ENCODE measurements at places on chromosomes 6 and 20.
A peak's percentile ranks its signal among the peaks of the same experiment; 100 is the strongest.

- no peak for DNase-seq
Measured at GRCh38 chr6:125001684-125002405, 39.6 kb downstream of the RNF217 start.

DNA sequence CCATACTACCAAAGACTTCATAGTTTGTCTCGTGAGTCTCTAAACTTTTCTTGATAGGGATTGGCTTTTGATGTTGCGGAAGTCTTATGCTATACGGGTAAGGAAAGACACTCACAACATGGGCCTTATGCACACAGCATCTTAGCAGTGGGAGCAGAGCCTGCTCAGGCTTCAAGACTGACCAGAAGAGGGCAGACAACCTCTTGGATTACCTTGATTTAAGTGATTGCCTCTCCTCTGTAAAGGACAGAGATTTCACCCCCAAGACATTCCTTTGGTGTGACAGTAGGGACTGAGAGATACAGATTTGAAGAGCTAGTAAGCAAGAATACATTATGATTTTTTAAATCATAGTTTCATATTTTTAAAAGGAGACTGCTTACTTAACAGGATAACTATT is 71.0 kb upstream of the SAMD3 start:
- no peak for DNase-seq

- DNase-seq: no peak
Measured at GRCh38 chr6:148169706-148170105, 172.9 kb upstream of the SASH1 start.

GRCh38 chr6:33208091-33208967 is at the start of gene RING1:
Gene RING1 (plus strand): TSS chr6:33208500. CDS start chr6:33208823, 323 bp downstream.
- peak; percentile 84 for DNase-seq

DNA sequence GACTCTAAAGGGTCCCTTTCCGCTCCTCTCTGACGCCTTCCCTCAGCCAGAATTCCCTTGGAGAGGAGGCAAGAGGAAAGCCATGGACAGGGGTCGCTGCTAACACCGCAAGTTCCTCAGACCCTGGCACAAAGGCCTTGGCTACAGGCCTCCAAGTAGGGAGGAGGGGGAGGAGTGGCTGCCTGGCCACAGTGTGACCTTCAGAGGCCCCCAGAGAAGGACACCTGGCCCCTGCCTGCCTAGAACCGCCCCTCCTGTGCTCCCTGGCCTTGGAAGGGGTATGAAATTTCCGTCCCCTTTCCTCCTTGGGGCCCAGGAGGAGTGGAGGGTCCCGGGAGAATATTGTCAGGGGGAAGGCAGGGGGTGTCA is 2.7 kb downstream of the VEGFA start:
- DNase-seq: no peak

DNA sequence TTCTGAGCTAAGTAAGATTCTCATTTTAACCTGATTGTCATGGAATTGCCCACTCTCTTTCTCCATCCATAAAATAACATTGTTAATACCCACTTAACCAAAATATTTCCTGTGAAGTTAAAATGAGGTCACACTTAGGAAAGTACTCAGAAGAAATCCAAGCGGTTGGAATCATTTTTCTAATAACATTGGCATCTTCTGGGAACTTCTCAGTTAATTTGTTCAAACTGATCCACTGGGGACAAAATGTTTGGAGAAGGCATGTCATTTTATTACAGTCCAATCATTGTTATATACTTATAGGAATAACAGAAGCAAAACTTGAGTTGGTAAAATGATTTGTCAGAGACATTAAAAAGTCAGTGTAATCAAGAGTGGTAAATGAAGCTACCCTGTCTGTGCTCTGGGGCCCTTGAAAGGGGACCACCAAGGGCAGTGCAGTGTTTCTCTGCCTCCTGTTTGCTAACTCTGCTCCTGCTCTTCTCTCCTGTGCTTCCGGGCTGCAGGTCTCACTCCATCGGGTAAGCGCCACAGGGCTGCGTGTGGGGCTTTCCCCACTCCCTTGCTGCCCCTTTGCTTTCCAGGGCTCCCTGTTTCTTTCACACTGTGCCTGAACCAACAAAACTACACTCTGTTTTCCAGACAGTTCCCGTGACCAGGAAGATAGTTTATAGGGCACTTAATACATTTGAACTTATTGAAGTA is 50.1 kb downstream of the HDDC2 start:
- no peak for DNase-seq

DNA sequence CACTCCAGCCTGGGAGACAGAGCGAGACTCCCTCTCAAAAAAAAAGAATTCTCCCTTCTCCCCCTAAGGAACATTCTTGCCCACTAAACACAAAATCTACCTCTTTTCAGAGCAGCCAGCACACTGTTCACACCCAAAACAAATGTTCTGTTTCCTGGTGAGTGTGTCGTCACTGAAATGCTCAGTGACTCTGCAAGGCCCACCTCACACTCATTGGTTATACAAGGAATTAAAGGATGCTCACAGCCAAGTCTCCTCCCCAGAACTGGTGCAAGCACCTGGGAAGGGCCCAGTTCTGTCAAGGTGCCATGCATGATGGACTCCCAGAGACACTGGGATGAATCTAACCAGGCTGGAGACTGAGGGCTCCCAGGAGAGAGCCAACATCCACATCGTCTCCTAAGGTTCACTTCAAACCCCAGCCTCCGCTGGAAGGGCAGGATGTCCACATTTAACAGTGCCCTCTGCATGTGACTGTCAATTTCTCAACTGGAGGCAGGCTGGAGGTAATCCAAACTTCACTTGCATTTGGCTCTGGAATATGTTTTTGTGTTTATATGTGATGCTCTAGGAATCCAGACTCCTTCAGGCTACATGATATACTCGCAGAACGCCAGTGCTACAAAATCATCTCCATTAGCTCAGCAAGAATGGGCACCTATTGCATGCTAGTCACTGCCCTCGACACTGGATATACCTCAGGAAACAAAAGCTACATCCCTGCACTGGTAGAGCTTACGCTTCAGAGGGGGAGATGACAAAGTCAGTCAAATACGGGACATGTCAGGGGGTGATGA is 7.1 kb downstream of the RRBP1 start:
- no peak for DNase-seq

DNA sequence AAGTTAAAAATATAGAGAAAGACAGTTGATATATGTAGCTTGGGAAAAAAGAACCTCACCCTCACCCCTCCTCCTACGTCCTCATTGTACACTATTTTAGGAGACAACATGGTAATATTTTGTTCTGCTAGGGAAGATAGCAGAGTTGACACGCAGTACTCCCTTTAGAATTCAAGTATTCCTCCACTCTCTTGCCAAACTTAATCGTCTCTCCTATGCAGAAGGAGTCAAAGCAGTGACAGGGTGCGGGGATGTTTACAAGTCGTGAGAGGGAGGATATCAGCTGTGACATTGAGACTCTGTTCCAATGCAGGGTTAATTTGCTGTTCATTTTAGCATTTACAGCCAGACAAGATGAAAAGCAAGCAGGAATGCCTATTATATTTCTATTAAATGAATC is 97.5 kb downstream of the SOBP start:
- no peak for DNase-seq

GRCh38 chr20:11849976-11850670 is 67.6 kb upstream of the BTBD3 start:
- no peak for DNase-seq

DNA sequence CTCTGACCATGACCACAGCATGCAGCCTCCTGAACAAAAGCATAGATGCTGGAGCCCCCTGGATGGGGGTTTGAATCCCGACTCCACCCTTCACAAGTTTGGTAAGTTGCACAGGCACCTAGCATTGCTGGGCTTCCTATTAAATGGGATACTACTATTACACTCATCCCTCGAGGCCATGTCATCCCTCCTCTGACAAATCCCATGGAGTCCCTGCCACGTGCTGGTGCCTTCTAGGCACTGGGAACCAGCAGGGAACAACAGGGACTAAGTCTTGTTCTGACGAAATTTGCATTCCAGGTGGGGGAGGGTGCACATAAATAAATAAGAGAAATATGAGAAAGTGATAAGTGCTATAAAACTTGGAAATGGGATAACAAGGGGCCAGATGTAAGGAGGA is 15.3 kb upstream of the SIRPA start:
- no peak for DNase-seq

GRCh38 chr6:38349795-38350194 is 289.9 kb downstream of the BTBD9 start:
- no peak for DNase-seq

GRCh38 chr6:2799936-2800527 is 34.8 kb downstream of the WRNIP1 start:
- DNase-seq: no peak

GRCh38 chr6:43990627-43991619 is 136.3 kb downstream of the MRPL14 start:
- no peak for DNase-seq

DNA sequence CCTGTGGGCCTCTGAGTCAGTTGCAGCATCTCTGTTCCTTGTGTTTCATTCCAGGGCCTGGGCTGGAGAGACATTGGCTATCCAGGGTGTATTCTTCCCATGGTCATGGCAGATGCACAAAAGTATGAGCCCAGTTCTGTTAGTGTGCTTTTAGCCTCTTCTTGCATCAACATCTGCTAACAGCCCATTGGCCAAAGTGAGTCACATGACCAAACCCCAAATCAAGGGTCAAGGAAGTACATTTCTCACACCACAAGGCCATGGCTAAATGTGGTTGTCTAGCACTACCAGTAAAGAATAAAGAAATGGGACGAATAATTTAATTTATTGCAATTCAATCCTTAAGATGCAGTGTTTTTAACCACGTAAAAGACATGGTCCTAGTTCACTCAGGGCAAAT is 43.9 kb downstream of the NRN1 start:
- no peak for DNase-seq

DNA sequence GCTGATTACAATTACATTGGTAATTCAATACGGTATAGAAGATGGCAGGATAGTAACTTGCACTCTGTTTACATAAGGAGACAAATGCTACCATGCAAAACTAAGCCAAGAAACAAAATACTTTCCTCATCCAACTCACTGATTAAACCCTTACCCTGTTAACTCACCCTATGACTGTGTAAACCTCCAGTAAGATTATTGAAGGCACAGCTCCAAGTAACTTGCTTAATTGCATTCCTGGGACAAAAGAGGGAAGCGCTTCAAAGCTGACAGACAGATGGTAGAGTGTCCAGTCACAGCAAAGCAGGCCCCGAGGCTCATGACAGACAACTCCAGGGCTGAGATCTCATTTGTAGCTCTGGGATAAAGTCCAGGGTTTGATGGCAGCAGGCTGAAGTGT is 6.9 kb upstream of the KIF16B start:
- DNase-seq: no peak

- DNase-seq: no peak
Measured at GRCh38 chr6:145749632-145750031, 14.3 kb upstream of the EPM2A start.

DNA sequence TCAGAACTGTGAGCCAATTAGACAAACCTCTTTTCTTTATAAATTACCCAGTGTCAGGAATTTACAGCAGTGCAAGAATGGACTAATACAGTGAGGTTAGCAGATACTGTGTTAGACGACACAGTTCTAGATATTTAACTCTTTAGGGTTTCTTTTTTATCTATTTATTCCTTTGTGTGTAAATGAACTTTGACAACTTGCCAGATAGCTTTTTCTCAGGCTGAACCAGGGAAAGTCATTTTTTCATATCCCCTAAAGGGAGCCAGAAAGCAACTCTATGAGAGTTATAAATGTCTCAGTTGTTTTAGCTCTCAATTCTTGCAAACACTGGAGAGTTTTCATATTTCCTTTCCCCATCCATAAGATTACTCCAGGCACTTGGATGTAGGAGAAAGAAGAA is 277.3 kb downstream of the PHF3 start:
- DNase-seq: no peak

GRCh38 chr6:130136798-130137197 is 86.0 kb downstream of the SAMD3 start:
- no peak for DNase-seq

- peak; percentile 24 for DNase-seq
Measured at GRCh38 chr6:149060300-149060984, 257.1 kb upstream of the TAB2 start.

DNA sequence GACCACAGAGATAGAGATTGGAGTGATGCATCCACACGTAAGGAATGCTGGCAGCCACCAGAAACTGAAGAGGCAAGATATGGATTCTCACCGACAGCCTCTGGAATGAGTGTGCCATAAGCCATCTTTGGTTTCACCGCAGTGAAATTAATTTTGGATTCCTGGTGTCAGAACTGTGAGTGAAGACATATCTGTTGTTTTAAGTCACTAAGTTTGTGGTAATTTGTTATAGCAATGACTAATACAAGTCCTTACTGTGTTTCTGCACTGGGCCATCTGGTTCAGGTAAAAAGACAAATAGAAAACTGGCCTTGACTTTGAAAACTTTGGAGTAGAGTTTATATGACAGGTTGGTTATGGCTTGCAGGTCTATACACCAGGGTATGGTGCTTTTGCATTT is 261.9 kb downstream of the PHF3 start:
- no peak for DNase-seq

DNA sequence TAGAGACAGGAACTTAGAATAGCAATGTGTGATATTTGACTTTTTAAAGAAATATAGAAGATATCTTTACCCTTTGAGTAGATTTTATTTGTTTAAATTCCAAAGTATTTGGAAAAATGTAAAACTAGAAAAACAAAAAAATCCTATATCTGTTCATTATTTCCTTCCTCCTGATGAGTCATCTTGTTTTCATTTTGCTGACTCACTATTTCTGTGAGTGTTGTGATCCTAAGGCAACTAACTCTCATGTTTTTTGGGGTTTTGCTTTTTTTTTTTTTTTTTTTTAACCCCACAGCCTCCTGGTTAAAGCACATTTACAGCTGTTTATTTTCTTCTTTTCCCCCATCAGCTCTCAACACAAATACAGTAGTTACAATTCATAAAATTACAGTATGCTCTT is 37.8 kb upstream of the THEMIS start:
- DNase-seq: no peak

DNA sequence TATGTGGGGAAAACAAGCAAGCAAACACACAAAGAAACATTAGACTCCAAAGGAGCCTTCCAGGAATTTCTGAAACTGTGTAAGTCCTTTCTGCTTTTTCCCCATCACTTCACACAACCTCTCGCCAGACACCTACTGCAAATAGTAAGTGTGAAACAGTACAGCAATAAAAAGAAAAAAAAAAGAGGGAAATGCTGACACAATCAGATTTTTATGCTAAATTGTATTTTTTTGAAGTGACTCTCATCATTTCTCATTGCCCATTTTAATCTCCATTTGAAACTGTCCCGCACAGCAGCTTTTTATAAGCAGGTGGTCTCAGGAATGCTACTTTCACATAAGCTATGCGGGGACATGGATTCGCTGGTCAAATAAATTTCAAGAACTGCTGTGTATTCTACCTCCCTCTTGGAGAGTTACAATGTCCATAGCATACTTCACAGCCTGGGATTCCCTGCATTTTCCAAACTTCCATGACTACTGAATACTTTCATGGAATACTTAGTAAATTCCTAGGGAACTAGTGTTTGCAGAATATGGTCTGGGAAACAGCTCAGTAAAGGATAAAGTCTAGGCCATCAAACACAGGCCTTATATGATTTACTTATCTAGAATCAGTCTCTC is 139.9 kb upstream of the TSHZ2 start:
- DNase-seq: no peak

GRCh38 chr6:3584606-3585005 is 127.8 kb upstream of the SLC22A23 start:
- DNase-seq: no peak

- no peak for DNase-seq
Measured at GRCh38 chr6:16244869-16245451, 6.6 kb downstream of the GMPR start.

GRCh38 chr20:32449890-32450401 is 91.8 kb downstream of the ASXL1 start:
- DNase-seq: no peak

GRCh38 chr20:39946053-39946810 is 742.8 kb downstream of the MAFB start:
- no peak for DNase-seq
